Left colon (tissue), 2 donors: ENCODE measurements at places on chromosomes 1 and 21. TPM values are rescaled to one million over a fixed set of nuclear protein-coding genes. Genes with fewer than 3 reads are reported as not detected.

Gene ARHGEF16
- total RNA-seq, result 113 TPM

Gene TMEM61
- total RNA-seq, result 19.8 TPM

Gene UMODL1
- 0.28 TPM for total RNA-seq

Gene ZNF695
- 1.1 TPM for total RNA-seq

Gene CD1C
- total RNA-seq, result 0.95 TPM

Gene SELP
- total RNA-seq, result 1.5 TPM

Gene TSTD1
- 92.1 TPM for total RNA-seq

Gene ZSCAN20
- total RNA-seq, result 5.3 TPM

Gene SAMD13
- 24.5 TPM for total RNA-seq

Gene HEYL
- 1.3 TPM for total RNA-seq

Gene ITGB2
- 33.1 TPM for total RNA-seq

Gene TRIM45
- 1.3 TPM for total RNA-seq

Gene F3
- 44.4 TPM for total RNA-seq

Gene PERM1
- 0.14 TPM for total RNA-seq

Gene NBPF4
- 0.53 TPM for total RNA-seq
